ENCODE measurements at places on chromosomes 13 and 19.

- H3K36me3 ChIP-seq: no peaks in the 10 kb centered on the region
- H3K27ac ChIP-seq: no peak overlapping the region
- peaks cover 10% of the 10 kb centered on the region for H3K4me1 ChIP-seq
- DNase-seq: no peak
- peaks cover 7% of the 10 kb centered on the region for H3K27me3 ChIP-seq
These were observed 4.2 kb downstream of the FFAR3 start for GRCh38 chr19:35362261-35363000.

GRCh38 chr13:43626994-43627393, 159.8 kb downstream of the ENOX1 start:
- peaks cover 8% of the 10 kb centered on the region for H3K27me3 ChIP-seq
- no peak overlapping the region for H3K27ac ChIP-seq
- no peaks in the 10 kb centered on the region for H3K36me3 ChIP-seq
- H3K4me1 ChIP-seq: no peaks in the 10 kb centered on the region
- DNase-seq: no peak

DNA sequence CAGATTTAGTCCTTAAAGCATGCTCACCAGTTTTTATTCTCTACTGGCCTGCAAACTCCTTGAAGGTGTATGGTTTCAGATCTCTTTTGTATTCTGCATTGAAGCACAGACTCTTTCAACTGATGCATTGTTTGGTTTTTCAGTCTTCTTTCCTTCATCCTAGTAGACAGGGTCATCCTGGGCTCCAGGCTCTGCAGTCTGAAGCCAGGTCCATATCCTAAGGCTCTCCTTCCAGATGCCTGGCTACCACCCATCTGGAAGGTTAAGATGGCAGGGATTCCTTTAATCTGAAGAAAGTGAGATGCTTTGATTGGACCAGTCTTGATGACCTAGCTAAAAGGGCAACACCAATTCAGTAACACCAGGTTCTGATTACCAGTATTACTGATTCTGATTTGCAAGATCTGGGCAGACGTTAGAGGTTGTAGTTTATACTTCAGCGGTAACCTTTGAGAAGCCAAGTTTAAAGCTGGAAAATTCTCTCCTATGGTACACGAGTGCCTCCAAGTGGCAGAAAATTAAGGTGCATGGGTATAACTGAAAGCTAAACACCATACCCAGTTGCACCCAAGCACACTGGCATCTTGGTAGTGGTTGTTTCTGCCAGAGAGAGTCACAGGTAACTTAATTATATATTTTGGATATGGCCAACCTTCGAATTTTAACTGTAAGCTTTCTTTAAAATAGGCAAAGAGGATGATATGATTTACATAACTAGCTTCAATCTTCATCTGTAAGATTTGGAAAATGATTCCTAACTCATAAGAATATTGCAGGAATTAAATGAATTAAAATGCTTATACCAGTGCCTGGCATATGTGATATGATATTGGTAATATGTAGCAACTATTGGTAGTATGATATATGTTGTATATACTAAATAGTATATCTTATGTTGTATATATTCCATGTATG, 1651.9 kb upstream of the MIR17HG start:
- no peak for DNase-seq
- H3K4me3 ChIP-seq: no peak overlapping the region
- H3K36me3 ChIP-seq: no peaks in the 10 kb centered on the region
- H3K27me3 ChIP-seq: no peaks in the 10 kb centered on the region

- peaks cover 13% of the 10 kb centered on the region for H3K4me1 ChIP-seq
- H3K27me3 ChIP-seq: no peaks in the 10 kb centered on the region
- H3K27ac ChIP-seq: no peak overlapping the region
- H3K4me3 ChIP-seq: no peak overlapping the region
- DNase-seq: no peak
- H3K36me3 ChIP-seq: peaks cover 8% of the 10 kb centered on the region
These were observed 230.0 kb downstream of the MYO16 start for GRCh38 chr13:108859197-108860012.

DNA sequence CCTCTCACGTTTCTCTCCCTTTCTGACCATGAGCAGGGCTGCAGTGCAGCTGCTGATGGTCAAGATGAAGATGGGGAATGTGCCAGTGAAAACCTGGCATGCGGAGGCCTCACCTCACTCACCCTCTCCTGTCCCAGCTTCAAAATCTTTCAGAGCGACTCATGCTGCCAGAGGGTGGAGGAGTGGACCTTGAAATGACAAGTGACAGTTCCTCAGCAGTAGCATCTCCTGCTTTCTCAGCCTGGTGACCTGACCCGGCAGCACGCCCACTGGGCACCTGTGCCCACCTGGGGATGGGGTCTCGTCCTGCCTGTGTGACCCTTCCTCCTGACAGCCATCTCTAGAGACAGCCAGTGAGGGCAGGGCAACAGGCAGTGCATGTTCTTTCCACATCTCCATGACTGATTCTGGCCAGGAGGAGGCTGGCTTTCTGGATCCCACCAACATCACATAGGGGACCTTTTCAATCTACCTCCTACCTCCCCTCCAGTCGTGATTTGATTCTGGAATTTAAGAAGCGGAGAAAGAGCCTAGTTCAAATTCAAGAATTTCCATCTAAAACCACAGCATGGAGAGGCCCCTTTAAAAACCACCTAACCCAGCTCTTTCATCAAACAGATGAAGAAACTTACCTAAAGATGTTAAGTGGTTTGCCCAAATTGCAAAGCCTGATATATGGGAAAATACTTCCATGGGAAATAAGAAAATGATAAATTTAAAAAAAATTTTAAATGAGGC, 45.8 kb downstream of the RFX2 start:
- no peak overlapping the region for H3K4me3 ChIP-seq
- H3K36me3 ChIP-seq: no peaks in the 10 kb centered on the region
- H3K27me3 ChIP-seq: peaks cover 1% of the 10 kb centered on the region
- peaks cover 48% of the 10 kb centered on the region for H3K4me1 ChIP-seq
- no peak overlapping the region for H3K27ac ChIP-seq

GRCh38 chr13:23608701-23609413, 38.6 kb downstream of the TNFRSF19 start:
- H3K27ac ChIP-seq: no peak overlapping the region
- no peaks in the 10 kb centered on the region for H3K36me3 ChIP-seq
- H3K4me1 ChIP-seq: peaks cover 8% of the 10 kb centered on the region
- no peak overlapping the region for H3K4me3 ChIP-seq
- peaks cover 20% of the 10 kb centered on the region for H3K27me3 ChIP-seq

- no peak for DNase-seq
- H3K4me1 ChIP-seq: no peaks in the 10 kb centered on the region
- H3K4me3 ChIP-seq: no peak overlapping the region
- H3K27me3 ChIP-seq: no peaks in the 10 kb centered on the region
- H3K36me3 ChIP-seq: no peaks in the 10 kb centered on the region
- no peak overlapping the region for H3K27ac ChIP-seq
These were observed 1170.0 kb upstream of the MIR17HG start for GRCh38 chr13:90177512-90177911.

Measured in activated CD4-positive, alpha-beta memory T cell treated with anti-CD3 and anti-CD28 coated beads for 36 hours (primary cell).